ENCODE measurements at places on chromosomes 6 and 20.

DNA sequence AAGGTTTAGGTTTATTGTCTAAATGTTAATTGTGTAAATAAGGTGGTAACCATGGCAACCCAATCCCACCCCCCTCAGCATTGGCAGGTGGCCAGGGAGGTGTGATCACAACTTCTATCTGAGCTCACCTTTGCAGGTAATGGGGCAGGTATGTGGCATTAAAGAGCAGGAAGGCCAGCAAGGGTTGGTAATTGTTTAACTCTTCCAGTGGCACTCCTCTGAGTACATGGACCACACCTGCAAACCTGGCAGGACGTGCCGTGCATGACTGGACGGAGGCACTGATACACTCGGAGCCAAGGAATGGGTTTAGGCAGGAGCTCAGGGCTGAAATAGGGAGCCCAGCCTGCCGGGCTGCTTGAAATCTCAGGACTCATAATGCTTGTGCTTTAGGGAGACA, 107.0 kb upstream of the BMP2 start:
- no peak for DNase-seq

DNA sequence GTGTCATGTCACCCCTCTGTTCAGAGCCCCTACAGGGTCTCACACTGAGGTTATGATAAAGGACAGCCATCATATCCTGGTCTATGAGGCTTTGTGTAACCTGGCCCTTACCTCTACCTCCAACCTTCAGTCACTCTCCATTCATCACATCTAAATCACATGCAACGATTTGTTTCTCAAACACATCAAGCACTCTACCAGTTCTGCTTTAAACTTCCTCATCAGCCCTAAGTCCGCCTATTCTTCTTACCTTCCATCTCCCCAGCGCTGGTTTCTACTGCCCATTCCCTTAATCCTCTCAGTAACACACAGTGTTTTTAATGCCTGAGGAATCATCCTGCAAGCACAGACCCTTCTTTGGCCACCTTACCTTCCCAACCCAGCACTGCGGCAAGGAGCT, 17.9 kb upstream of the BACH2 start:
- DNase-seq, result no peak

DNA sequence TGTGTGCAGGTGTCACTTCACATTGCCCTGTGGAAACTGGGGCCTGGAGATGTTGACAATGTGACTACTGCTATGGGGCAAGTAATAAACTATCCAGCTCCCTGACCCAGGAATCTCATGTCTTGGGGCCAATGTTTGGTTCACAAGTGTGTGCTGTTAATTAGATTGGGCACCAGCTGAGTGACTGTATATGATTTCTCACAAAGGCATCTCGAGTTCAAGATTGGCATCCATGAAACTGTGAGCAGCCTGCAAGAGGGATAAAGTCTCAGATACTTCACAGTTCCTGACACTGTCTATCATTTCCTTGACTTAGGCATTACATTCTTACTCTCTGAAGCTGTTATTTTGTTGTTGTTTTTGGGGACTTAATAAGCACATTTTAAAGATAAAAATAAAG, 264.0 kb downstream of the PRKN start:
- no peak for DNase-seq

- no peak for DNase-seq
Measured at GRCh38 chr6:122416825-122417224, 17.4 kb downstream of the HSF2 start.

- no peak for DNase-seq
Measured at GRCh38 chr20:1702328-1702727, 44.7 kb upstream of the SIRPG start.

DNA sequence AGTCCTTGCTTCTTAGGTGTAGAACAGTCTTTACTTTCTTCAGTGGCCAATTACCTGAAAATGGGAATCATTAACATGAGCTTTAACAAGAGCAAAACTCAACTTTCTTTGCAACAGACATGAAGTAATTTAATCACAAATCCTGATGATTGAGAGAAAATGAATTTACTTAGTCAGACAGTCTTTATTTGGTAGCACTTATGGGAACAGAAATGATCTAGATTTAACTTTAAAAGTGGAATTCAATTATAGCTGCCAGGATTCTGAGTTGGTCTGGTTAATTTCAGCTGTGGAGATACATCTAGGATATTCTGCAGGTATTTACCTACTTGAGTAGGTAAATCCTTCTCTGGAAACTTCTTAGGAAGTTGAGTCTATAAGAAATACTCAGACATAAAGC, 444.3 kb upstream of the PLCB4 start:
- no peak for DNase-seq

DNA sequence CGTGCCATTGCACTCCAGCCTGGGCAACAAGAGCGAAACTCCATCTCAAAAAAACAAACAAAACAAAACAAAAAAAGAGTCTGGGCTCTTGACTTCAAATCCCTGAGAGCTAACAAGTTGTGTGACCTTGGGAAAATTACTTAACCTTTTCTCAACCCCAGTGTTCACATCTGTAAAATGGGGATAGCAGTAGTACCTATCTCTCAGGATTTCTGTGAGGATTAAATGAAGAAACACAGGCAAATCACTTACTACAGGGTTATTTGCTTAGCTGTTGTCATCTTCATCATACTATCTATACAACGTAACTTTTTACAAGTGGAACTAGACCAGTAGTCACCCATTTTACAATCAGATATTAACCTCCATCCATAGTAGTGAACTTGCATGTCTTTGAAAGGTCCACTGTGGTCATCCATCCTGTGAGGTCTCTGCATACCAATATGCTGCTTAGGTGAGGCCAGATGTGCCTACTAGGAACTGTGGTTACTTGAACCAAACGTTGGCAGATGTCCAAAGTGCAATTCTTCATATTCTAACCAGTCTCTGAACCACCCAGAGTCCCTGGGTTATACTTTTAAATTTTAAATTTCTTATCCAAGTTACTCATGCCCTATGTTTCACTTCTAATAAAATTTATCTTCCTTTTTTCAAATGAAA, 128.9 kb upstream of the BEND3 start:
- no peak for DNase-seq

GRCh38 chr6:73969971-73970970, 274.3 kb downstream of the CD109 start:
- DNase-seq, result no peak

GRCh38 chr6:3509336-3509735, 52.5 kb upstream of the SLC22A23 start:
- DNase-seq, result no peak

DNA sequence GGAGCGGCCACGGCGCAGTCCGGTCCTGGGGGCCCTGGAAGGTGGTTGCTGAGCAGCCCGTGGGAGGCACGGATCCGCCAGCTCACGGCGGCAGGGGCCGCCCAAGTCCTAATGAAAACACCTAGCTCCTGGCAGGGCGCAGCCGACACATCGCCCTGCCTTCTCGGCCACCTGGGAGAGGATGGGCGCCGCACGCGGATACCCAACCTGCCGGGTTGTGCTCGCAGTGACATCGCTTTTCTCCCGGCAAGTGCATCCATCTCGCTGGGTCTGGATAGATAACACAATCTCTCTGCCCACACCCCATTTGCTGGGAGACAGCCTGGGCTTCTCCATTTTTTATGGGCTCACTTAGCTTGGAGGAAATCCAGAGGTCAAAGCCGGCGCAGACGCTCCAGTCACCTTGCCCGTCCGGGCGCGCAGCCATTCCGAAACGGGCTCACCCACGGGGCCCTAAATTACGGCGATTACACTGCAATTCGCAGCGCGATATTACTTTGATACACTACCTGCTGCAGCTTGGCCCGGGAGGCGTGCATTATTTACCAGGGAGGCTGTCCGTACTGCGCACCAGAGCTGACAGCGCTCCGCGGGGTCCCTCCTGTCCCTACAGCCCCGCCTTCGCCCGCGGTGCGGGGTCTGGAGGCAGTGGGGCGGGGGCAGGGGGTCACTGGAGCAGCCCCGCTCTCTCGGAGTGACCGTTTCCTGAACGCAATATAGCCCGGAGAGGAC, 36.2 kb upstream of the CCDC167 start:
- no peak for DNase-seq

DNA sequence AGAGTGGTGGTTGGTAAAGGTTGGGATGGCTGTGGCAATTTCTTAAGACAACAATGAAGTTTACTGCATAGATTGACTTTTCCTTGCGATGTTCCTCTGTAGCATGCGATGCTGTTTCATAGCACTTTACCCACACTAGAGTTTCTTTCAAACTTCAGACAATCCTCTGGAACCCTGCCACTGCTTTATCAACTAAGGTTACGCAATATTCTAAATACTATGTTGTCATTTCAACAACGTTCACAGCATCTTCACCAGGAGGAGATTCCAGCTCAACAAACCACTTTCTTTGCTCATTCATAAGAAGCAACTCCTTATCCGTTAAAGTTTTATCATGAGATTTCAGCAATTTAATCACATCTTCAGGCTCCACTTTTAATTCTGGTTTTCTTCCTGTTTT, 161.2 kb upstream of the NRSN1 start:
- no peak for DNase-seq
